Fibroblast of pulmonary artery (primary cell): ENCODE measurements at places on chromosomes 12 and 14.

DNA sequence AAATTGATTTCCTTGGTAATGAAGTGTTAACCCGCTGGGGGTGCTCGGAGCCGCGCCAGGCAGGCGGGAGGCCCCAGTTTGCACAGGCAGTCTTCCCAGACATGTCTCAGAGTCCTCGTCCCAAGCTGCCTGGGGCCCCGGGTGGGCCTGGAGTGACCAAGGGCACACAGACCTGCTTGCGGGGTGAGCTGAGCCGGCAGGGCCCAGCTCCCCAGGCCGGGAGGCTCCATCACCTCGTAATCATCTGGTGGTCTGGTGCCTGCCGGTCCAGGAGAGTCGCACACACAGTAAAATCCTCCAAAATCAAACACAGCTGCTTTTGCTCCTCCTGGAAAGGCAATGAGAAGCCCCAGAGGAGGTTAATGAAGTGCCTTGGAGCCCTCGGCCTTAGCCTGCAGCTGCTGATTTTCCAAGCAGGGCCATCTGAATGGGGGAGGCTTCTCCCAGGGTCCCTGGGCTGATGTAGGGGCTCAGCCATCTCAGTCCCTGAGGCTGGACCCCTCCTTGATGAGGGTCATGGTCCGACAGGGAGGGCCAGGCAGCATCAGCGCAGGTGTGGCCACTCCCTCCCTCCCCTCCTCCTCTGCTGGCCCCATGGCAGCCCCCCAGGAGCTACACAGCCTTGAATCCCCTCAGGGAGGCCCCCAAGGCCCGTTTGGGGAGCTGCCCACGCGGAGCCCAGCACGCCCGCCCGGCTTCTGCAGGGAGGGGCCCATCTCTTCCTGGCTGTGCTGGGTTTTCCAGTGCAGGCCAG lies 39.4 kb upstream of the FBRSL1 start:
- no peak for DNase-seq

DNA sequence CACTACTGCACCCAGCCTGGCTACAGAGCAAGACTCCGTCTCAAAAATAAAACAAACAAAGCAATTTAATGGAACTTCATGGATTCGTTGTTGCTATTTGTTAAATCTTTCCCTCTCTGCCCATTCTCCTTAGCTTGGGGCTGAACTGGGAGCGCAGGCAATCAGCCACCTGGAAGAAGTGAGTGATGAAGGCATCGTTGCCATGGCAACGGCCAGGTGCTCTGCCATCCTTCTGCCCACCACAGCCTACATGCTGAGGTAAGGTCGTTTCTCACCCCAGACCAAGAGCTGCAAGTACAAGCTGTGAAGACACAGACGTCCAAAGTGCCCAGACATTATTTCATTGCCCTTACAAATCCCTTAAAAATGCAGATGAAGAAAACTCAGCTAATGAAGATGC lies 19.1 kb downstream of the AMDHD1 start:
- no peak for DNase-seq

- DNase-seq: no peak
Observed at GRCh38 chr12:30614031-30614430, 81.6 kb downstream of the IPO8 start.

GRCh38 chr14:52349731-52350130 lies 35.6 kb downstream of the PTGER2 start:
- no peak for DNase-seq

DNA sequence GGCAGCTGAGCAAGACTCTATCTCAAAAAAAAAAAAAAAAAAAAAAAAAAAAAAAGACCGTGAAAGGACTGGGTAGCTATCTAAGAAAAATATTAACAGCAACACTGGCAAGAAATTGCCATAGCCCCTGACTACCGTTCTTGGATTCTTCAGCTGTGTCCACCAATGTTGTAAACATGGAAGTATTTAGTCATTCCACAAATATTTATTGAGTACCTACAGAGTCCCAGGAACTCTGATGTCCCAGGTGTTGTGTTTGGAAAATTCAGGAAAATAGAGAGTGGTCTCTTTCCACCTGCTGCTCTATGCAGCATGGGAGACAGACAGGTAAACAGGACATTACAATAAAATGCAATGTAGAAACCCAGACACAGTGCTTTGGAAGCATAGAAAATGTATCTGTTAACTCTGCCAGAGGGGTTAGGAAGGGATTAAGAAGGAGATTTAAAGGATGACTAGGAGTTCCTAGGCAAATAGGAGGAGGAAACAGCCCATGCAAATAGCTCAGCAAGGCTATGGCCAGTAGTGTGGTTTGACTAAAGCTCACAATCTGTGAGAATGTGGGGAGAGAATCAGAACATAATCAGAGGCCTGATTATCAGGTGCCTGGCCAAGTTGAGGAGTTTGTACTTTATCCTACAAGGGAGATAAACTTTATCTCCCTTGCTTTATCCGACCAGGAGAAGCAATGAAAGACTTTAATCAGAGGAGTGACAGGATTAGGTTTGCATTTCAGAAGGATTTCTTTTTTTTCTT lies 2.1 kb upstream of the DLST start:
- DNase-seq: no peak

- no peak for DNase-seq
Observed at GRCh38 chr14:68157971-68158371, 338.4 kb downstream of the RAD51B start.

DNA sequence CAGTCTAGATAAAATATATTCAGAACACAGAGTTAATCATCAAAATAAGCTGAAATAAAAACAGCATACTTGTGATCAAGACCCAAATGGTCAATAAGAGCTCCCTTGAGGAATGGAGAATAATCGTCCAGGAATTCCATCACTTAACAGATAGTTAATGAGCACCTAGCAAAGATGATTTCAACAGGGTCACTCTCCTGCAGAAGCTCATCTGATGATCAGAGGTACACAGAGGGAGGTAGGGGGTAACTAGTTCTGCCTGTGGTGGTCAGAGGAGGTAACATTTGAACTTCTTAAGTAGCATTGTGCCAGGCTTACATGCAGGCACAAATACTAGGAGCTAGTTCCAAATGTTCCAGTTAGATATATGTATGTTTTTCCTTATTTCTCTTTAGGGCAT lies 9.5 kb downstream of the MED13L start:
- no peak for DNase-seq

DNA sequence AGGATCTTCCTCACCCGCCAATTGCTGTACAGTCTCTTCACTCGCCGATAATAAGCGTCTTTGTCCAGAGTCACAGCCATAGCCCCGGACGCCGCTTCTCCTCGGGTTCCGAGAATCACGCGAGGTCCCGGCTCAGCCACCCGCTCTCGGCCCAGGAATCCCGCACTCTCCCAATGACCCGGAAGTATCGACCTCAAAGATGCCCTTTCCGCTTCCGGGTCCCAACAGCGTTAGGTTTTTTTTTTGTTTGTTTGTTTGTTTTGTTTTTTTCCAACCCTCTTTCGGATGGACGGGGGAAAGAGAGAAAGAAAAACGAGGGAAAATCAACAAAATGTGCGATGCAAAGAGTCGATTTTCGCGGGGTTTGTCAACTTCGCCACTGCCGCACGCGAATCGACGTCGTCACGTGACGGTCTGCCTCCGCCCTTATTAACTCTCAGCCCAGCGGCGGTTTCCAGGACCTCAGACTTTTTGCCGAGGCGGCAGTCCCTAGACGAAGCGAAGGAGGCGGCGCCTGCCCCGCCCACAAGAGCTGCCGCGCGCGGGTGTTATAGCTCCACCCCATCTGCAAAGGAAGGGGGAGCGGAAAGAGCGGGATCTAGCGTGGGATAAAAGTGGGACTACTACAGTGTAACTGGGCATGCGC lies at the start of gene SUPT16H:
SUPT16H (minus strand) TSS at position 172 of the 646 bp plus-strand sequence; CDS start at position 80, 92 bp downstream.
- DNase-seq: peak; percentile 96

DNA sequence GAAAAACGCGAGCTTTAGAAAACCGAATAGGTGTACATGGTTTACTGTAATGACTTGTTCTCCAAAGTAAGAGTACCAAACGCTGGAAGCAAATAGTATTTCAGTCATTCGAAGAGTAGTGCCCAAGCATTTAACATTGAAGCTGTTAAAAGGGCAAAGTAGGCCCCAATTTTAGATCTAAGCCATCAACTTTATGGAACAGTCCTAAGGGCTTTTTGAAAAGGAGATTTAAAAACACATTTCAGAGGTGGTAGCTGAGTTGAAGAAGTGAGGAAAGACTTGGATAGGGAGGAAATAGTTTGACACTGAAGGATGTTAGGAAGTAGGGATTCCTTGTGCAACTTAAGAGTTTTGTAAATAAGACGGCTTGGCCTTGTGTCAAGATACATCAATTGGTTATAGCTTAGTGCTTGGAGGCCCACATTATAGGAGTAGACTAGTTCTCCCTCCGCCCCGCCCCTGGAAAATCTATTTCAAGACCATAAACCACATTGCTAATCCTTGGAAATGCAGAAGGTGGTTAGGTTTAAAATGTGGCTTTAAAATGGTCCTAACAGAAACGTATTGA lies 783 bp upstream of the TUBA1B start:
- DNase-seq: peak; percentile 63

- peak; percentile 2 for DNase-seq
Observed at GRCh38 chr12:113601656-113602263, 130.1 kb upstream of the LHX5 start.

GRCh38 chr12:107042801-107043200 lies 50.5 kb downstream of the CRY1 start:
- no peak for DNase-seq

- no peak for DNase-seq
Observed at GRCh38 chr12:24281341-24281740, 331.9 kb upstream of the SOX5 start.

DNA sequence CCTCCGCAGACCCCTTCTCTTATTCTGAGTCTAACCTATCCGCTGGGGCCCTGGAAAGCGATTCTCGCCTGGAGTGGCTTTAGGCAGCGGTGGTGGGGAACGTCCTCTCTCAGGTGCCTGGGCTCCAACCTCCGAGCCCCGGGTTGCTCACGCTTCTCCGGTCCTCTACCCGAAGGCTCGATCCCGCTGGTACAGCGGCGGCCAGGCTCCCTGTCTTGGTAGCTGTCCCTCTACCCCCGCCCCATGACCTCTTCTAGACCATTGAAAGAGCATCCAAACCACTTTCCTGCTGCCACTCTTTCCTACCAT lies 505 bp upstream of the HEBP1 start:
- DNase-seq: no peak

GRCh38 chr14:55921511-55921910 lies 196.7 kb upstream of the PELI2 start:
- DNase-seq: no peak

- DNase-seq: no peak
Observed at GRCh38 chr14:23937203-23937602, 16.4 kb upstream of the DHRS4 start.

DNA sequence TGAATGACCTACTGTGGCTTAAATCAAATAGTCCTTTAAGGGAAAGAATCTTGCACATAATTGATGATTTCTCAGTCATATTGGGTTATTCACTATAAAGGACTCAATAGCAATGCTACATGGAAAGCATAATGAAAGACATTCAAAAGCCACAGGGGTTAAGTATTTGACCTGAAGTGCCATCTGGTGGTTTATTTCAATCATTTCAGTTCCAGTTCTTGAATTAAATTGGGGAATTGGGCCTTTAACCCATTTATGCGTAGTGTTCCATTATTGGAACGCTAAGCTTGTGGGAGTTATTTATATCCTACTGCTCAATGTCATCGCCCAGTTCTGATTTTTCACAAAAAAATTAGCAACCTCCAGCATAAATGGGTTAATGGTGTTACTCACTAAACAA lies 41.3 kb upstream of the C12orf71 start:
- DNase-seq: peak; percentile 40

GRCh38 chr12:51070004-51070403 lies 13.4 kb downstream of the CSRNP2 start:
- peak; percentile 50 for DNase-seq

DNA sequence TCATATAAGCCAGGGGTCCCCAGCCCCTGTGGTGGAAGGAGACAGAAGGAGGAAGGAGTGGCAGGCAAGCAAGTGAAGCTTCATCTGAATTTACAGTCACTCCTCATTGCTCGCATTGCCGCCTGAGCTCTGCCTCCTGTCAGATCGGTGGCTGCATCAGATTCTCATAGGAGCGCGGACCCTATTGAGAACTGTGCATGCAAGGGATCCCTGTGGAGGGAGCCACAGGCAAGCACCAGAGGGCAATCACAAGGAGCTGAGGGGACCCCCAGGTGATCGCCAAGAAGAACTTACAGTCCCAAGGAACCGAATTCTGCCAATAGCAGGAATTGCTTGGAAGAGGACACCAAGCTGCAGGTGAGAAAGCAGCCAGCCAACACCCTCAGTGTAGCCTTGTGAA lies 33.2 kb upstream of the VRK1 start:
- DNase-seq: no peak

GRCh38 chr12:49092816-49093406 lies 1.7 kb downstream of the DHH start:
- no peak for DNase-seq

GRCh38 chr12:321606-322326 lies 59.1 kb upstream of the SLC6A13 start:
- peak; percentile 55 for DNase-seq

GRCh38 chr12:3138941-3139511 lies 61.8 kb downstream of the TSPAN9 start:
- no peak for DNase-seq

DNA sequence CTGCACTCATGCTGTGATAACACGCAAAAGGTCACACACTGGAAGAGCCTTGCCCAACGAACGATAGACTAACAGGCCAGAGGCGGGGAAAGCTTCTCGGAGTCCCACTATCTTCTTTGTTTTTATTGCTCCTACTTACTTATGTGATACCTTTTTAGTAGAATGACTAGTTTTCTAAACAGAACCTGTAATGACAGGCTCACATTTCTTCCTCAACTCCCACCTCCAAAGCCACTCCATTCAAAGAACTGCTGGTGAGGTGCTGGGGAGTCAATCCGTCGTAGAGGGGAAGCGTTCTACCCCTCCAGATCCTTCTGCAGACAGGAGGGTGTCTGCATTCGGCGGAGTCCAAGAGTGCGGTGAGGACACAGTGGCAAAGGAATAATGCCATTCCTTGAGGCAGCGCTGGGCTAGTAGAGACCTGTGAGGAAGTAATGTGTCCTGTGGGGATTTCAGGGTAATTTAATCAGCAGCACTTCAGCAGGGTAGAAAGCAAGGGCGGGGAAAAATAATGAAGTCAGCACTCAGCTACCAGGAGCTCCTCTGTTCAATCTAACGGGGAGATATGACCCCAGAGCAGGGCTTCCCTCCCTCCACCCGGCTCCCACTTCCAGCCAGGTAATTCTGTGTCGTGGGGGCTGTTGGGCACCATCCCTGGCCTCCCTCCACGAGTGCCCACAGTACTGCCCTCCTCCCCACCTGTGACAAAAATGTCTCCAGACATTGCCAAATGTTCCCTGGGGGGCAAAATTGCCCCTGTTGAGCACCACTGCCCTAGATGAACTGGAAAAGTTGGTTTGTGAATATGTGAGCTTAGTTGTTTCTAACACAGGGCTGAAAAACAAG lies 25.2 kb downstream of the SPRING1 start:
- DNase-seq: no peak
